Stimulated activated CD4-positive, alpha-beta T cell treated with anti-CD3 and anti-CD28 coated beads, TNF-alpha, amount 100 ng/mL, for 24 hours (primary cell): ENCODE measurements at places on chromosomes 7 and 10.

DNA sequence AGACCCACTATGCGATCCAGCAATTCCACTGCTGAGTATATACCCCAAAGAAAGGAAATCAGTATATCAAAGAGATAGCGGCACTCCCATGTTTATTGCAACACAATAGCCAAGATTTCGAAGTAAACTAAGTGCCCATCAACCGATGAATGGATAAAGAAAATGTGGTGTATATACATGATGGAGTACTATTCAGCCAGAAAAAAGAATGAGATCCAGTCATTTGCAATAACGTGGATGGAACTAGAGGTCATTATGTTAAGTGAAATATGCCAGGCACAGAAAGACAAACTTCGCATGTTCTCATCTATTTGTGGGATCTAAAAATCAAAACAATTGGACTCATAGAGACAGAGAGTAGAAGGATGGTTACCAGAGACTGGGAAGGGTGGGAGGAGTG is 7.1 kb upstream of the NMT2 start:
- DNase-seq, result no peak

DNA sequence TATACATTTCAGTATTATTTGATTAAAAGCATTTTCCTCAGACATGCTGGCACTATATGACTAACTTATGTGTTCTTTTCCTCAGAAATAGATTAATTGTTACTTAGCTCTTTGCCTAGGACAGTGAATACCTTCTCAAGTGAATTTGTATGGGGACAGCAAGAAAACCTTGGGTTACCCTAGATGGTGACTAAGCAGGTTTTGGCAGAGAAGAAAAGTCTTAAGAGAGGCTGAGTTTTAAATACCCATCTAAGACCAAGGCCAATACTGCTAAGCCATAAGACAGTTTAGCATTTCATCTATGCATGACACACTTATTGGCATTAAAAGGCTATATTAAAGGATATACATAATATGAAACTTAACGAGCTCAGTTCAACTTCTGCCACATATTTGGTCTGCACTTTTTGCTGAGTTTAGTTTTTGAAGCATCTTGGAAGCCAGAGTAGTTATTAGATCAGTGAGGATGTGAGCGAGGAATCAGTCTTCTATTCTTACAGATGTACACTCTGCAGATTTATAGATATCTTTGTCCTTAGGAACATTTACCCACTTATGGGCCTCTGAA is 54.6 kb upstream of the FAM3C start:
- no peak for DNase-seq

- DNase-seq, result no peak
Observed at GRCh38 chr10:133590970-133591359, 25.6 kb upstream of the SYCE1 start.

DNA sequence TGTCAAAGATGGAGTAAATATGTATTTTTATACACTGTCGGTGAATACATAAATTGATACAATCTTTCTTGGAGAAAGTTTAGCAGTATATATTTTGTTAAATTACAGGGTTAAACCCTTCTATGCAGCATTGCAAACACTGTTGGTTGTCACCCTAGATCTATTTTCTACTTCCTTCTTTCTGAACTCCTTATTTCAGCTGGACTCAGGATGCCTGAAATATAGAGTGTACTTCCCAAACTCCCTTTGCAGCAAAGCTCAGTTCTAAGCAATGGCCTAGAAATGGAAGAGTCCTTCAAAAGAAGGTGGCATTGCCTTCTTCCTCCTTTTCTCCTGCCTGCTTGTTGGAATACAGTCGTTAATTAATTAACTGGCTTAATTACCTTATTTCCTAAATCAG is 20.6 kb downstream of the CUBN start:
- no peak for DNase-seq

DNA sequence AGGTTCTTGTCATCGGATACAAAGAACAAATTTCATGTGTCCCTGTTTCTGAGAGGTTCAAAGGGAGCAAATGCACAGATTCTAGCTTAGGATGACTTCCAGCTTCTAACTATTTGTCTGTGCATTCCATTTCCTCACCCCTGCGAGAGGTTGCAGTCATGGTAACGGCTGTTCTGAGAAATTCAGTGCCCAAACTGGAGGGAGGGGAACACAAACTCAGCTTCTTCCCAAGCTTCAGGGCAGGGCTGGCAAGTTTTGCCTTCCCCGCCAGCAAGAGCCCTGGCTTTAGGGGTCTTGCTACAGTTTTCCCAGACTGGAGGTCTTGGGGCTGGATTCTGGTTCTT is 11.1 kb downstream of the FAS start:
- DNase-seq, result no peak

GRCh38 chr7:155455776-155456737 is 1.9 kb upstream of the EN2 start:
- no peak for DNase-seq

DNA sequence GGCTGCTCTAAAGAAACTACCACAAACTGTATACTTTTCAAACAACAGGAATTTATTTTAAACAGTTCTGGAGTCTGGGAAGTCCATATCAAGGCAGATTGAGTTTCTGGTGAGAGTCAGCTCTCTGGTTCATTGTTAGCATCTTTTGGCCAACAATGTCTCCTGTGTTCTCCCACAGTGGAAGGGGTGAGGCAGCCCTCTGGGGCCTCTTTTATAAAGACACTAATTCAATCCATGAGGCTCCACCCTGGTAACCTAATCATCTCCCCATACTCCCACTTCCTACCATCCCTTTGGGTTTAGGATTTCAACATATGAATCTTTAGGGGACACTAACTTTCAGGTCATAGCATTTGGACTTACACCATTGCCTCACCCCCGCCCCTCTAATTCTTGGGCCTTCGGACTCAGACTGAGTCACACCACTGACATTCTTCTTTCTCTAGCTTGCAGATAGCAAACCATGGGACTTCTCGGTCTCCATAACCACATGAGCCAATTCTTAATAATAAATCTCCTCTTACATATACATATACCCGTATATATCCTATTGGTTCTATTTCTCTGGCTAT is 64.3 kb upstream of the ANTXRL start:
- no peak for DNase-seq

DNA sequence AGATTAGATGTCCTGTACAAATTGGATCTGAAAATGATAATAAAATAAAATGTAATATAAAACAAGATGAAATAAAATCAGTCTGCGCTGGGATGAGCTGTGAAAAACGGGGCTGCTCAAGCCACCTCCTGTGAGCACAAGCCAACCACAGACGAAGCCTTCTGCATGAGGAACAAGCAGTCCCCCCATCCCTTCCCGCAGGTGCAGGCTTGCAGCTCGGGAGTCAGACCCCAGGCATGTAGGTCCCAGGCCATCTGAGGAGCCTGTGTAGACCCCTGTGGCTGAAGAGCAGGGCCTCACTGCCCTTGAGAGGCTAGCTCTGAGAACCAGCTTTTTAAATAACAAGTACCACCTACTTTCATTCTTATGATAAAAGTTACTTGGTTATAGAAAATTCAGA is 123.4 kb downstream of the TNS3 start:
- no peak for DNase-seq

DNA sequence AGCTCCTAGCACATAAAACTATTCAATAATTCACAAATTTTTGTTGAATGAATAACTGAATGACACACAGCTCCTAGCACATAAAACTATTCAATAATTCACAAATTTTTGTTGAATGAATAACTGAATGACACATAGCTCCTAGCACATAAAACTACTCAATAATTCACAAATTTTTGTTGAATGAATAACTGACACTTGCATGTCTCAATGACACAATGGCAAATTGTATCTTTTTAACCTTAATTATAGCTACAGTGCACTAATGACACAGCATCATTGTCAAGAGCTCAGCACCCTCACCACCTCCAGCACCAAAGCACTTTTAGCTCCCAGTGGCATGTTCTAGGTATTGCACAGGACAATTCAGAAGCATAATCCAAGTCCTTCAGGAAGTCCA is 131.6 kb downstream of the PDE1C start:
- no peak for DNase-seq

- DNase-seq, result no peak
Observed at GRCh38 chr10:55263327-55263726, 462.3 kb upstream of the PCDH15 start.

DNA sequence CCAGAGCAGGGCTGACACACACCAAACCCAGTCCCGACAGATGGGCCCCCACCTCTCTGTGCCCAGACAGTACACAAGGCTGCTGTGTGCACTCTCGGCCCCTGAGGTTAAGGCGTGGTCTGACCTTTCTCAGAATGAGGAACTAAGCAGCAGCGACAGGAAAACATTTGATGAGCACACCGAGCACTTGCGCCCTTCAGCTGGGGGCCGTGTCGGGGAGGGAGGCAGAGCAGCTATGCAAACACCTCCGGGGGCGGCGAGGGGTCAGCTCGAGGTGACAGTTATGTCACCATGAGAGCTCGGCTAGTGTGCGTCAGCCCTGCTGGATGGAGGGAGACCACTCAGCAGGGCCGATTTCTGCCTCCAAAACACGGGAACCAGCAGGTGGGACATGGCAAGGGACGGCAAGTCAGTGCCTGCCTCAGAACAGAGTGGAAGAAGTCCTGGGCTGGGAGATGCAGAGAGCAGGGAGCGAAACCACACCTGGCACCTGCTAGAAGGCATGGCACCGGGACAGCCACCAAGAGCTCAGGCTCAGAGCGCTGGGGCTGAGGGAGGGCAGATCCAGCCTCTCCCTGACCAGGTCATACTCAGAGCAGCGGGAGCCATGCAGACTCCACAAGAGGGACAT is 57.4 kb downstream of the CHST15 start:
- no peak for DNase-seq

GRCh38 chr10:7458556-7458955 is 47.7 kb upstream of the SFMBT2 start:
- no peak for DNase-seq

DNA sequence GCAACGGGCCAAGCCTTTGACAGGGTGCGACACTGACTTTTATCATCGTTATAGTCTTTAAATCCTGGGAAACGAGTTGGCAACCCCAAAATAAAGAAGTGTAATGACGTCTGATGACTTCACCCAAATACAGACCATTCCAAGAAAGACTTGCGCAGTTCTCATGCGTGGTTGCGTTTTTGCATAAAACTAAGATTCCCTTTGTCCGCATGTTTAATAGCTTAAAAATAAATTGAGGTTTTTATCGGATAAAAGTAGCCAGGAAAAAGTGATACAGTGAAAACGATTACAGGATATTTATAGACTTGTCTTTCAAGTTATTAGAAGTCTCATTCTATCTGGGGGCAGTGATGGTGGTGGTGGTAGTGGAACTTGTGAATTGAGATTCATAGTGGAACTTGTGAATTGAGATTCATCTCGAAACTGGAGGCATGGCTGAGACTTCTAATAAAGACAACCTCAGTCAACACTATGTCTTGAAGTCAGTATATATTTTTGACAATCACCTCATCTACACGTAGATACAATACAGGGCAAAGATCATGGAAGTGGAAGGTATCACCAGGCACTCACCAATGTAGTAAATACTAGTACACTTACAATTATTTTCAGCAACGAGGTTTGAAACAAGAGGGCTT is 1.2 kb upstream of the NAMPT start:
- DNase-seq, result peak; percentile 33

GRCh38 chr10:112221545-112221944 is 38.0 kb upstream of the GPAM start:
- no peak for DNase-seq

DNA sequence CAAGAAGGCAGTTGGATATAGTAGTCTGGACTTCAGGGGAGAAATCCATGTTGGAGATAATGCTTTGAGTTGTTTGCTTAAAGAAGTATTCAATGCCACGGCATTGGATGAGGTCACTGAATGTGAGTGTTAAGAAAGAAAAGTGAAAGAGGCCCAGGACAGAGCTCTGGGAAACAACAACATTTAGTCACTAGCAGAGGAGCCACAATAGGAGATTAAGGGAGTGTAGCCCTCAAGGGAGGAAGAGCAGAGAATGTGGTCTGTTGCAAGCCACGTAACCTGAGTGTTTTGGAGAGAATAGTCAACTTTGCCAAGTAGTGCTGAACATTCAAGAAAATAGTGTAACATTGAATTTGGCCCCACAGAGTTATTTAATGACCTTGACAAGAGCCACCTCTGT is 114.7 kb downstream of the MYO3A start:
- DNase-seq, result no peak

- no peak for DNase-seq
Observed at GRCh38 chr7:128837521-128837921, 7.3 kb downstream of the FLNC start.

GRCh38 chr10:109698086-109698485 is 225.2 kb downstream of the XPNPEP1 start:
- no peak for DNase-seq

GRCh38 chr7:37039131-37039749 is 314.9 kb upstream of the AOAH start:
- DNase-seq, result no peak

GRCh38 chr10:106355450-106355849 is 809.1 kb downstream of the SORCS1 start:
- DNase-seq, result no peak

DNA sequence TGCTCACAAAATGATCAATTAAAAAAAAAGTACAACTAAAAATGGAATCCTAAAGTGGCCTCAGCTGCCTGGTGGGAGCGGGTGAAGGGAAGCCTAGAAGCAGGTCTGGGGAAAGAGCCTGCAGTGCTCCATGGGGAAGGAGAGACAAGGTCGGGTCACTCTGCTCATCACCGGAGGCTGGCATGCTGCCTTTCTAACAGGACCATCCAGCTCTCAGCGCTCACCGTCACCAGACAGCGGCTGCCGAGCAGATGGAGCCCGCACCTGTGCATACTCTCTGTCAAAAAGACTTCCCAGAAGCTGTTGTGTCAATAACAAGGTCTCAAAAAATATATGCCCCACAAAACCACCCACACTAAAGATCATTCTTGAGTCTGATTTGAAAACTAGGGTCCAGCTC is 112.8 kb downstream of the BAMBI start:
- DNase-seq, result no peak
